Heart right ventricle (tissue), 16 donors: ENCODE measurements at places on chromosomes 11 and 22.

DNA sequence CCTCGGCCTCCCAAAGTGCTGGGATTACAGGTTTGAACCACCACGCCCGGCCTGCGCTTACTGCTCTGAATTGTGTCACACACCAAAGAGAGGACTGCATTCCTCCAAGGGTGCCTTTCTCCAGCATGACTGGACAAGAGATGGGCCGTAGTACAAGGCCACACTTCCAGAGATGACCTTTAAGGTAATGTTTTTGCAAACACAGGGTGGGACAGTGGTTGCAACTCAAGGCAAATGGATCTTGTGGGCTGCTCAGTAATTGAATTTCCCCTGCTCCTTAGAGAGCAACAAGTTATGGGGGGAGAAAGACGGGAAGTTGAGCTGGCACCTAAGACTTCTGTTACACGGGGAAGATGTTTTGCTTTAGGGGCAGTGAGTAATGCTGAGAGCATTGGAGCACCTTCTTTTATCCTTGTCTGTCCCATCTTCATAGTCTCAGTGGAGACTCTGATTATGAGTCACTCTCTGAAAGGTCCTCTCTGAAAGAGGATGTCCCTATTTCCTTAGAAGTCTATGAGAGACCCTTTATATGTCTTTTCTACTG is 66.3 kb downstream of the C11orf91 start:
- no peak for DNase-seq

- no peak for DNase-seq
Measured at GRCh38 chr11:22512457-22512856, 113.2 kb downstream of the FANCF start.

- DNase-seq, result no peak
Measured at GRCh38 chr11:31995525-31996094, 95.3 kb upstream of the RCN1 start.

DNA sequence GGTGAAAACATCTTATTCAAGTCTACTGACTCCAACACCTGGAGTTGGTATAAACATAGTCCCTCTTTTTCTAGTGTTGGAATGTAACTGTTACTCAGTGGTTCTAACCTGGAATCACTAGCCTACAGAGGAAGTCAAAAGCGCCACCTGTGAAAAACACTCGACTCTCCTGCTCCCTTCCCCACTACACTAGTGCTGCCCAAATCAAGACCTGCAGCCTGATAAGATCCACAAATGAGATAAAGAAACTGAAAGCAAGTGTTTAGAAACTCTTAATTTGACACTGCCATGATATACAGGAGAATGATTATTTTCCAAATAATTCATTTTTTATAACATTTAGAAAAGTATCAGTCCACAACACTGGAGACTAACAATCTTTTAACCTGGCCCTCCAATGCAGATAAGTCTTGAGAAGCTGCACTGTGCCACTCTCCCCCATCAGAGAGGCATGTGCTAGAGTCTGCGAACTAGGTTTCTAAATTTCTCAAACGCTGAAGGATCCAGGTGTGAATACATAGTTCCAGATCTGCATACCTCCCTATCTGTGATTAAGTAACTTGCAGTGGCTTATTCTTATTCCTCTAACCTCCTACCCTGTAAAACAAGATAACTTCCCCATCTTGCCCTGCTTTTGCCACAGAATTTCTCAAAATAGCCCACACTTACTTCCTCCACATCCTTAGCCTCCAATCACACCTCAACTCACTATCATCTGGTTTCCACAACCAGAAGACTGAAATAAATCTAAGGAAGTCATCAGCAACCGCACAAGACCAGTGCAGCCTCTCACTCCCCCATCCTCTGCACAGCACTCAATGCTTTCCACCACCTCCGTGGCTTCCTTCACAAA is 88.1 kb downstream of the RRAS2 start:
- DNase-seq, result no peak

- no peak for DNase-seq
Measured at GRCh38 chr22:22907551-22908494, 20.2 kb downstream of the IGLL5 start.
